Cardiac muscle cell (in vitro differentiated cells and primary cell): ENCODE measurements at places on chromosomes 2 and 18. TPM values are rescaled to one million over a fixed set of nuclear protein-coding genes. Genes with fewer than 3 reads are reported as not detected.
A peak's percentile ranks its signal among the peaks of the same experiment; 100 is the strongest.

DNA sequence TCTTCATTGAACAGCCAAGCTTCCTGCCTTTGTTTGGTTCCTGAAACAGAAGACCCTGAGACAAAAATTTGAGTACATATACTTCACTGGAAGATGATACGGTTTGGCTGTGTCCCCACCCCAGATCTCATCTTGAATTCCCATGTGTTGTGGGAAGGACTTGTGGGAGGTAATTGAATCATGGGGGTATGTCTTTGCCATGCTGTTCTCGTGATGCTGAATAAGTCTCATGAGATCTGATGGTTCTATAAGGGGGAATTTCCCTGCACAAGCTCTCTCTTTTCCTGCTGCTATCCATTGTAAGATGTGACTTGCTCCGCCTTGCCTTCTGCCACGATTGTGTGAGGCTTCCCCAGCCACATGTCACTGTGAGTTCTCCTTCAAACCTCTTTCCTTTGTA, 76.5 kb downstream of the BABAM2 start:
- no peak for DNase-seq

DNA sequence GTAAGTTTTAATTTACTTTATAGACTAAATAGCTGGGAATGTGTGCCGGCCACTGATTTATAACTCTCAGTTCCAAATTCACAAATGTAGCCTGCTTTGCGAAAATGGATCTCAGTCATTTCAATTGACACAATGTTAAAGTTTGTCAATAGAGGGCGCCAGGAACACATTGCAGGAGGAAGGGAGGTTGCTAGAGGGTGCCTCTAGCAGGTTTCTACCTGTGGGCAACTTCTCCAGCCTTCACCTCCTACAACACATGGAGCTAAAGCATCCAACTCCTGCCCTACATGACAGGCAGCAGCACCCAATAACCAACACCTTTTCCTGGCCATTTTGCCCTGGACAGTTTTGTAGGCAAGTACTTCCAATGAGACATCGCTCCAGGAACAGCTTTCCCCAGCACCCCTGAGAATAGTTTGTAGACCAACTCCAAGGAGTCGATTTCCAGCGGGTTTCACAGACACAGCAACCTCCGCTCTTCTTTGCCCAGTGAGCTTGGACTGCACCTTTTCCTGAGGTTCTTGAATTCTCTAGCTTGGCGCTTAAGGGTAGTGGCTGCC, 784.8 kb upstream of the CDH2 start:
- peak; percentile 71 for DNase-seq

- no peak for DNase-seq
These were observed 26.7 kb downstream of the TMEM127 start for GRCh38 chr2:96239091-96239490.

DNA sequence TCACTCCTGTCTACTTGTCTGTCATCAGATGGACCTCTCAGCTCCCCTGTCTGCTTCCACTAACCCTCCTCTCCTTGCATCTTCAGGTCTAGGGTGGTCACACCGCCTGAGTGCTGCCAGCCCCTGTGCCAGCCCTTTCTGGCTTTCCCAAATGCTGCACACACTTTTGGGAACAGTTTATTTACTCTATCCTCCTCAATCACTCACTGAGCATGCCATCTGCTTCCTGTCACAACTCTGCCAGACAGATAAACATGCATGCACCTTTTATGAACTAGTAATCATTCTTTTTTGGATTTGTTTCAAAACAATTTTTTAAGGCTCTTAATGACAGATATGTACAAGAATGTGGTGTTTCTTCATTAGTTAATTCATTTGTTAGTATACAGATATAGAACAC, 56.3 kb upstream of the CCDC195 start:
- no peak for DNase-seq

Gene AMER3
- 0.25 and 1.2 TPM in 2 replicates for total RNA-seq

GRCh38 chr2:105538840-105539239, 140.0 kb upstream of the FHL2 start:
- no peak for DNase-seq

Gene TRIM43
- not detected in 2 replicates for total RNA-seq

- DNase-seq, result no peak
These were observed 864.2 kb upstream of the LRATD1 start for GRCh38 chr2:13768274-13768673.

Gene GALR1
- total RNA-seq, result not detected in 2 replicates

DNA sequence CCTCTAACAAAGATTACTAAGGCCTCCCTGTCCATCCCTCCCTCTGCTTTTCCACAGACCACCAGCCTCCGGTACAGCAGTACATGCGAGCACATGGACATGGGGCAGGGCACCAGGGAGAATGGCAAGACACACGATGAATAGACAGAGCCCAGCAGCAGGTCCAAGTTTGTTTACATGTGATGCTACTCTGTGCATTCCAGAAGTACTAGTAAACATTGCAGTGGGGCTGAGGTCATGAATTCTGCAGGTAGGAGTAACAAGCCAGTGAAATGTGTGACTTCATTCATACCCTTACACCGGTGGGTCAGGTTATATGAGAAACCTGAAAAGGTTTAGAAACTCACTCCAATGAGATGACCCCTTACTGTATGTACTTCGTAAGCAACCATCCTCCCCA, 205.7 kb downstream of the BCL11A start:
- no peak for DNase-seq

Gene CHST10
- 21.6 and 22.2 TPM in 2 replicates for total RNA-seq

- no peak for DNase-seq
These were observed 62.3 kb downstream of the USP37 start for GRCh38 chr2:218505754-218506371.

Gene CASP8
- 0.18 and 0.81 TPM in 2 replicates for total RNA-seq
